Bladder microvascular endothelial cell (primary cell): ENCODE measurements at places on chromosomes 7 and 10. TPM values are rescaled to one million over a fixed set of nuclear protein-coding genes. Genes with fewer than 3 reads are reported as not detected.

CNPY1 gene
- total RNA-seq, result not detected in 2 replicates

MSMB gene
- not detected in 2 replicates for total RNA-seq

SPACDR gene
- 0.32 and 0.38 TPM in 2 replicates for total RNA-seq

FAM13C gene
- total RNA-seq, result 3.1 and 10.2 TPM in 2 replicates

CTTNBP2 gene
- not detected in 2 replicates for total RNA-seq
